Activated CD8-positive, alpha-beta T cell treated with anti-CD3 and anti-CD28 coated beads for 36 hours (primary cell): ENCODE measurements at places on chromosomes 1 and 21. TPM values are rescaled to one million over a fixed set of nuclear protein-coding genes. Genes with fewer than 3 reads are reported as not detected.

The PLA2G2C gene
- 0.59 TPM for total RNA-seq

The LMNA gene
- total RNA-seq: 56.6 TPM

The CD1E gene
- total RNA-seq: not detected

- no peak for DNase-seq
Observed at GRCh38 chr1:246450611-246451251, 56.3 kb downstream of the SMYD3 start.

The PLD5 gene
- not detected for total RNA-seq

DNA sequence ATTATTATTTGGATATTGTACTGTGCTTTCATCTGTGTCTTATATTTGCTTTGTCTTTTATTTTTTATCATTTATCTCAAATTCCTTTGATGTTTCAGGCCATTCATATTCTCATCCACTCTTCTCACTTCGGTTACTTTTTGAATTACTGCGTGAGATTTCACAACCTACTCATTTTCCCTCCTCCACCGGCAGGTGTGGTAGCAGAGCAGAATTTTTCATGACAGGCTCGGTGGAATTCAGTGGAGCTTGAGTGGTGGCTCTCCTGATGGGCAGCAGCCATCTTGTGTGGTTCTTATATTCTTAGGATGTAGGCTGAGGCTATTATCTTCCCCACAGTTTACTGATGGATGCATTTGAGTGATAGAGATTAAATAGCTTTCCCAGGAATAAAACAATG, 92.3 kb upstream of the IVNS1ABP start:
- no peak for DNase-seq

The S100A7A gene
- not detected for total RNA-seq

The CYP4A22 gene
- not detected for total RNA-seq

DNA sequence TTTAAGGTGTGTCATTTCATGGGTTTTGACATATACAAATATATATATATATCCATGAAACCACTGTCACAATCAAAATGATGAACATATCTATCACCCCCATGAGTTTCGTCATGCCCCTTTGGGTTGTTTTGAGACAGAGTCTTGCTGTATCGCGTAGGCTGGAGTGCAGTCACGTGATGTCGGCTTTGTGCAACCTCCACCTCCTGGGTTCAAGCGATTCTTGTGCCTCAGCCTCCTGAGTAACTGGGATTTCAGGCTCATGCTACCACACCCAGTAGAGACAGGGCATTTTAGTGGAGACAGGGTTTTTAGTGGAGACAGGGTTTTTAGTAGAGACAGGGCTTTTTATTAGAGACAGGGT, 8.0 kb downstream of the HJV start:
- no peak for DNase-seq

The KIF14 gene
- 13.9 TPM for total RNA-seq

GRCh38 chr1:70930062-70930461, 117.6 kb downstream of the PTGER3 start:
- DNase-seq: no peak

The CLCA4 gene
- total RNA-seq: not detected
